ENCODE measurements at places on chromosomes 1 and 21.
A peak's percentile ranks its signal among the peaks of the same experiment; 100 is the strongest.

- DNase-seq: no peak
These were observed 35.8 kb downstream of the TESK2 start for GRCh38 chr1:45455162-45455561.

- no peak for DNase-seq
These were observed 29.5 kb upstream of the CLSTN1 start for GRCh38 chr1:9853249-9853595.

DNA sequence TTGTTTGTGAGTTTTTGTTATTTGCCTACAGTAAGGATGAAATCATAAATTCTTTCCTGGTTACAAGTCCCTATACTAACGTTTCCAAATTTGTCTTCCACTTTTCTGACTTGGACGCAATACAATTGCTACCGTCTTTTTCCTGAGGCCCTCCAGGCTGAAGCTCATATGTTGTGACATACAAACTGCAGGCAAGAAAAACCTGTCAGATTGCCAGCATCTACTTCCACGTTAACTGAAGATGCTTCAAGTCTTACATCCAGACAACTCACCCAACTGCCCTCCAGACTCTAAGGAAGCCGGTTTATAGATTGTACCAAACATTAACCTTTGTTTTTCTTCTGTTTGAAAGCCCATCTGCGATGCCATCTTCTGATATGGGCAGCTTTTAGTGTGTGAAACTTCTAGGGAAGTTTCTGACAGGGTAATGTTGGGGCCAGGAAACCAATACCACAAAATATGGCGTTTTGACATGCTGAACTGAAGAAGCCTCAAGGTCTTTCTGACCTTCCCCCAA is 21.4 kb upstream of the RNF11 start:
- DNase-seq: no peak

DNA sequence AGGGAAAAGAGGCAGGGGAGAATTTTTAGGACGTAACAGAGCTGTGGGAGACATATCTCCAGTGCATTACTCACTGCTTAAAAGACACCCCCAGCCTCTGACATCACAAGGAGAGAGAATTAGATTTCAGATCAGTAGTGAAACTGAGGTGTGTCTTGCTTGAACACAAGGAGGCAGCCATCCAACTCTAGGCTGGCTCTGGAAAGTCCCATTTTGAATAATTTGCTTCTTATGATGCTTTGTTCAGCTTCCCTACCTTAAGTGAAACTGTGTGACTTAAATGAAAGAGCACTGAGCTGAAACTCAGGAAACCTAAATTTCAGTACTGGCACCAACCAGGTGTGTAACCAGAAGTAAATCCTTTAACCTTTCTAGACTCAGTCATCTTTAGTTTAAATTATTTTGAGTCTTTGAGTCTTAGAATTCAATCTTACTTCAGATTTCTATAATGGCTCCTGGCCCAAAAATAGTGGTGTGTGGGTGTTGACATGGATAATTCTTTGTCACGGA is 251.6 kb upstream of the SGIP1 start:
- no peak for DNase-seq

- peak; percentile 33 for DNase-seq
These were observed 841 bp downstream of the ADSS2 start for GRCh38 chr1:244450597-244451538.

DNA sequence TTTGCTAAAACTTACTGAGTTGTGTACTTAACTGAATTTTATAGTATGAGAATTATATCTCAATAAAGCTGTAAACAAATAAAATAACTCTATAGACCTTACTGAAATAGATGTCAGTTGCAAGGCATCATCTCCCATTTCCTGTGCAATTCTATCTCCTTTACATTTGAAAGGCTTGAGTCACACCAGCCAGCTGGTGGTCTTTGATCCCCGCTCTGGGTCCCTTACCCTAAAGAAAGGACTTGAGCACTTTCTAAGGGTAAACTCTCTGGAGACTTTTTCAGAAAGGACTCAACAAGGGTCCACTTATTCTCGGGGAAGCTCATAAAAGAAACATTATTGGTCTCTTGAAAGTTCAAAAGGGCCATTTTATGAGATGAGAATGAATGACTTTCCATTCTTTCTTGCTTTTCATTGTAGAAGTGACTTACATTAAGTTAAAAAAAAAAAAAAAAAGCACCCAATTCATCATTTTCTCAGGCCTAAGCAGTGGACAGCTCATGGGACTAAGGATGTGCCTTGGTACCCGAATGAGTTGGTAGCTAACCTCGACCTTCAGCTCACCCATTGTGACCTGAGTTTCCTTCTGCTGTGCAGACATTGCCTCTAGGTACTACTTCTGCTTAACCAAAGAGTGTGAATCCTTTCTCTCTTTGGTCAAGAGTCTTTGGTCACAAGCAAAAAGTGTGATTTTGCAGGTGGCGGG is 147.0 kb upstream of the COA6 start:
- DNase-seq: no peak

GRCh38 chr21:26194811-26195251 is 24.3 kb upstream of the APP start:
- no peak for DNase-seq

Data from prostate gland (tissue), 2 donors.